Calu3 (cell line): ENCODE measurements at places on chromosomes 2 and 18.

- no peak for DNase-seq
Observed at GRCh38 chr2:191970867-191971266, 124.0 kb upstream of the CAVIN2 start.

- DNase-seq = no peak
Observed at GRCh38 chr2:8132351-8132831, 549.5 kb upstream of the ID2 start.

GRCh38 chr2:161426922-161427663 is 11.0 kb downstream of the TBR1 start:
- no peak for DNase-seq

DNA sequence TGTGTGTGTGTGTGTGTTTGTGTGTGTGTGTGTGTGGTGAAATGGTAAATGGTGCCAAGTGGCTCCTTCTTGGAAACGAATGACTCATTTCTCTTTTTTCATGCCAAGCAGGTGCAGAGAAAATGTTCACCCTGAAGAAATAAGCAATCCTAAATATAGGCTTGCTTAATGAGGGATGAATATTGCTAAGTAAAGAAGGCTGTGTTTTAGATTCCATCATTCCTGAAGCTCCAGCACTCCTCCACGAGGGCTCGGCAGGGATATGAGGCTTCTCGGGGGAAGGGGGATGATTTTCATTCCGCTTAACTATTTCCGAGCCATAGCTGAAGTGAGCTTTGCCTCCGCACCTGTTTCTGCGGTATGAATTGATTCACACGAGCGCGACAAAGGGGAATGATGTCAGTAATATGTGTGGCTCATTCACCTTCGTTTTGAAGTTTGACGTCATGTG is 72.9 kb downstream of the TSN start:
- DNase-seq = no peak

- DNase-seq = no peak
Observed at GRCh38 chr18:37671530-37671929, 105.9 kb upstream of the CELF4 start.

DNA sequence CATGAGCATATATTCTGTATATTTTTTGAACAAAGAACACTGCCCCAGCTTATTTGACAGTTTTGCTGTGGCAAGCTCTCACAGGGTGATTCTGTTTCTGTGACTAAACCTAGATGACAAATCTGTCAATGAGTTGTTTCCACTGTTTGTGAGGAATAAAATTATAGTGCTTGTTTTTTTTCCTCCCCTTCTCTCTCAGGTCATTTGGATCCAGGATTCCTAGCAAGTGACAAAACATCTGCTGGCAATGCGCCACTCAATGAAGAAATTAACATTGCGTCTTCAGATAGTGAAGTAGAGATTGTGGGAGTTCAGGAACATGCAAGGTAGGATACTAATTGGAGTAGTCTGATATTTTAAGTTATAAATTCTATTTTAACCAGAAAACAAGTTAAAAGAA is 149.3 kb downstream of the HAUS1 start:
- DNase-seq = no peak

GRCh38 chr2:98935111-98935770 is 784 bp downstream of the CRACDL start:
- DNase-seq = no peak

DNA sequence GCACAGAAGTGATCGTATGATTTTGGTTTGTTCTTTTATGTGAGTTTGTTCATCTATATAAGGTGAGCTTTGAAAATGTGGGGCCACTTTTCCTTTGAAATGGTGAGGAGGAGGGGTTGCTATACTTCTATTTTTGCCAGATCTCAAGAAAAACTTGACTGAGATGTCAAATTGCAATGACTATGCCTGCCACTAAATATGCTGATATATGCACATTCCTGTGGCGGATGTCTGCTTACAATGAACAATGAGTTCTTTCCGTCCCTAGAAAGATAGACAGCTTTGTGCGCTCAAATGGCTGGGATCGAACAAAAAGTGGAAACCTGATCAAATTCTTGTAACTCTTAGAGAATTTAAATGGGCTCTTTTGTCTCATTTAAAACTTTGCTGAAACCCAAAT is 28.7 kb downstream of the MYT1L start:
- DNase-seq = no peak

GRCh38 chr2:27249159-27249890 is 13.5 kb downstream of the SLC30A3 start:
- DNase-seq = no peak

DNA sequence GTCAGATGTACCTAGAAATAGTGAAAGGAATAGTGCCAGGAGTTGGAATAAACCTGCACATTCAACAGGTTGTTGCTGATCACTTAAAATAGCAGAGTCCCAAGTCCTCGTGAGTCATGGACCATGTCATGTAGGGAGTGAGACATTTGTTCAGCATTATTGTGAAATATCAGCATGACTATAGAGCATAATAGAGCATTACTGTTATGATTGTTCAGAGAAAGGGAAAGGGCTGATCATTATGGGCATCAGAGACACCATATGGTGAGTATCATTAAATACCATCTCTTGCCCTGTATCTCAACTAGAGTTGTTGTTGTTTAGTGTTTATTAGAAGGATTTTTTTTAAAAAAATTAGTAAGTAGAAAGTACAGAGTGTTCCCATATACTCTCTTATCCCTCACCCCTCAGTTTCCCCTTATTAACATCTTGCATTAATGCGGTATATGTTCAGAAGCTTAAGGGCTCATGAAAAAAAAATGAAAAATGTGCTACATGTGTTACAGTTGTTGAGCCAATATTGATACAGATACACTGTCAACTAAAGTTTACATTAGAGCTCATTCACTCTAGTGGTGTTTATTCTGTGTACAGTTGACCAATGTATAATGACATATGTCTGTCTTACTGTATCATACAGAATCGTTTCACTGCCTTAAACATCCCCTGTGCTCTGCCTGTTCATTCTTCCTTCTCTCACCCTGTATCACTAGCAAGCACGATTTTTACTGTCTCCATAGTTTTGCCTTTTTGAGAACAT is 5.7 kb downstream of the ELAC1 start:
- DNase-seq = peak; percentile 39

DNA sequence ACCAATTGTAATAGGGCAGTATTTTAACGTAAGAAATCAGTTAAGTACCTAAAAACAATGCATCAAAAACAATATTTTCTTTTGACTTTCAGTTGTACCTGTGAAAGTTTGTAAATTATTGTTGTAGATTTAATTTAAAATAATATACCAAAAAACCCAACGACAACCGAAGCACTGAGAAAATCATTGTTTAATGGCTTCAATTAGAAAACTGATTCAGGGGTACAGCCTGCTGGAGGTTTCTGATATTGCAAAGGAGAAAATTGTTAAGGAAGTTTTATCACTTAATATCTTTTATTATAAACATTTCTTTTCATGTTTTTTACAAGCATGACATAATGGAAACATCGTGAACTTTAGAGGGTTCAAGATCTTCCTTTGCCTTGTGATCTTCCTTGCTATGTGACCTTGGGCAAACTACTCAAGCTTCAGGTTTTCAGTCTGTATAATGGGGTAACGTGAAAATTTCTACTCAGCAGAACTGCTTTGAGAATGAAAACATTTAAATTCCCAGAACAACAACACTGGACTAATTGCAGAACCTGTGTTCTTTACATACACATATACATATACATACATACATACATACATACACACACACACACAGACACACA is 76.3 kb upstream of the GLS start:
- DNase-seq = peak; percentile 32

- DNase-seq = no peak
Observed at GRCh38 chr2:44205169-44205568, 36.5 kb downstream of the PPM1B start.

DNA sequence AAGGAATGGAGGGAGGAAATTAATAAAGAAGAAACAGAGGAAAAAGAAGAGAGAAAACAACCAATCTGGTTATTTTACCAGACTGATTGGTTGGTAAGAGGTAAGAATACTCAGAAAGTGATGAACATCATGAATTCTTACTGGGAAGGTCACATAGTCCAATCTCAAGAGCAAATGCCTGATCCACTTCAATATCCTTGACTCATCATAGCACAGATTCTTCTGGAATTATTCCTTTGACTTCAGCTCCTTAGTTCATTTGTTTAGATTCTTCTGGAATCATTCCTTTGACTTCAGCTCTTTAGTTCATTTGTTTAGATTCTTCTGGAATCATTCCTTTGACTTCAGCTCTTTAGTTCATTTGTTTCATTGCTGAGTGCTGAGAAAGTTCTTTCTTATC is 2030.6 kb upstream of the CELF4 start:
- no peak for DNase-seq

- DNase-seq = no peak
Observed at GRCh38 chr2:18614041-18614440, 24.7 kb upstream of the NT5C1B start.

GRCh38 chr18:26809346-26809745 is 56.2 kb downstream of the AQP4 start:
- DNase-seq = no peak

DNA sequence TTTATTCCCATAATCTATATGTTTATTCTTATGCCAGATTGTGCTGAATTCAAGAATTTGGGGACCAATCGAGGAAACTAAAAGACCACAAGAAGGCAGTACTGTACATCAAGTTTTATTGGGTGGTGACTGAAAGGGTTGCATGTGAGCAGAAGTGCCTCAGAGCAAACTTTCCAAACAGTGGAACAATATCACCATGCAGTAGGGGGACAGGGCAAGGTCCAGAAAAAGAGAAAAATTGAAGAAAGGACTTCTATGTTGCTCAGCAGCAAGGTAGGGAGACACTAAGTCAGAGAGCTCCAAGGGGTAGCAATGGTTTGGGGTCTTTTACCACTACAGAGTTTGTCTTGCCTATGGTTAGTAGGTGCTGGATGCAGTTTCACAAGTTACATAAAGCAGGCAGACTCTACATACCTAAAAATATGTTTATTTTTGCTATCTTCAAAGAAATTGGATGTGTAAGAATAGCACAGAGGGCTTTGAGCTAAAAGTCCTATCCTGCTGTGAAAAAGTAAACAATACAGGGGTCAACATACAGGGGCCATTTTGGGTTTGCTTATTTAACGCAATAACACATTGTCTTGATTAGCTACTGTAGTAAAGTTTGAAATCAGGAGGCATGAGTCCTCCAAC is 43.8 kb upstream of the ZBTB14 start:
- no peak for DNase-seq

DNA sequence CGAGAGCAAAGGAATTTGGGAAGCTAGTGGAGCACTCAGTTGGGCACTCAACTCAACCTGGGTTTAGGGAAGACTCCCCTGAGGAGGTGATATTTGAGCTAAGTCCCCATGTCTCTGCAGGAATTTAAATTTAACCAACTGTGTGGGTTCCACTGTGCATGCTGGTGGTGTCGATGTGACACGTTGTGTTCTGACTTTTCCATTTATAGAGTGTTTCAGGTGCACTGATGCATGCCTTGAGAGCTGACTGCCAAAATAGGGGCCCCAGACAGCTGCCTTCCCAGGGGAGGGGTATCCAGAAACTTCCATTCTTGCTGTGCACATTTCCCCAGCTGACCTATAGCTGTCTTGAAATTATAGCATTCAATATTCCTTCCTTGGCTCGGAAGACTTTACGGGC is 63.7 kb upstream of the BCL2L11 start:
- no peak for DNase-seq

DNA sequence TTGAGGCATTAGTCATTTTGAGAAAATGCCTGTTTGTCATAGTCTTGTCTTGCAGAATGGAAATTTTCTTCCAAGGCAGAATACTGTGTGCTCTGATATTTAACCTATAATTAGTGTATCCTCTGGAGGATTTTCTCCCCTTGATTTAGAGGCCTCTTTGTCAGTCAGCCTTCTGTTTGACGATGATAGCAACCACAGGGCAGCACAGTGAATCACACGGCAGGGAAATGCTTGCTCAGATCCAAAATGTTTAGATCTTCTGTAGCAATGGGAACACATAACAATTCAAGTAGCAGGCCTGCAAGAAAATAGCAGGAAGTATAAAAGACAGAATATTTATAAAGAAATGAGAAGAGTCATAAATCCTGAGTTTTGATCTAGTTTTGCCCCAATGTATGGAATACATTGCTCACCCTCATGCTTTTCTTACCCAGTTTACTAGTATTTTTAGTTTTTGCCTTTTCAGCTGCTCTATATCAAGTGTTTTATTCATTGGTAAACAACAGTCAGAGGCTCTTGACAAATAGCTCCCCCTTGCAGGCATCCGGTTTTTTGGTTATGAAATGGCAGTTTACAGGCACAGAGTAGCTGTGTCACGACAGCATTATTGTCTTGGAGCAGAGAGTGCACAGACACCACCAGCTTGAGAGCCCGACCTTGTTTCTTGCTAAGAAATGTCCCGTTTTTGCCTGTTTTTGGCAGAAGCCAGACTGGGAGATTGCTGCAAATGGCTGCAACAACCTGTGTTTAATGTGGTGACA is 185.1 kb downstream of the MYO3B start:
- DNase-seq = no peak

- DNase-seq = no peak
Observed at GRCh38 chr18:62566199-62566598, 43.4 kb downstream of the ZCCHC2 start.

GRCh38 chr18:67608615-67609273 is 92.2 kb upstream of the DSEL start:
- no peak for DNase-seq

- DNase-seq = no peak
Observed at GRCh38 chr2:161161074-161161706, 962 bp downstream of the TANK start.

- peak; percentile 76 for DNase-seq
Observed at GRCh38 chr2:130829015-130829414, 7.7 kb upstream of the ARHGEF4 start.

- no peak for DNase-seq
Observed at GRCh38 chr2:86280191-86280667, 57.2 kb downstream of the REEP1 start.

DNA sequence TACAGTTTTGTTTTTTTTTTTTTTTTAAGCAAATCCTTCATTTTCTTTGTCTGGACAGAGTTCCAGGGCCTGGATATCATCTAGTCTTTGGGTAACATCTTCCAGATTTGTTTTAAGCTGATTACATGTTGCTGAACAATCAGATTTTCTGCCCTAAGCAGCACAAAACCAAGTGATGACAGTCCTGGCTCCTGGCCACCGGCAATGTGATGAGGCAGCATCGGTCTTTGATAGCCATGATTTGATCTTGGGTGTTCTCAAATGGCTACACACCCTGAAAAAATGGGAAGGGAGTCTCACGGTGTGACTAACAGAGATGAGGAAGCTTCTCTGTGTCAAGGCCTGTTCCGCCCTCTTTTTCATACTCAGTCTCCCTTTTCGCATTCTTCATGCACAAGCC is 708.6 kb upstream of the ZEB2 start:
- no peak for DNase-seq

- peak; percentile 40 for DNase-seq
Observed at GRCh38 chr2:224584785-224585210, 365 bp downstream of the CUL3 start.

DNA sequence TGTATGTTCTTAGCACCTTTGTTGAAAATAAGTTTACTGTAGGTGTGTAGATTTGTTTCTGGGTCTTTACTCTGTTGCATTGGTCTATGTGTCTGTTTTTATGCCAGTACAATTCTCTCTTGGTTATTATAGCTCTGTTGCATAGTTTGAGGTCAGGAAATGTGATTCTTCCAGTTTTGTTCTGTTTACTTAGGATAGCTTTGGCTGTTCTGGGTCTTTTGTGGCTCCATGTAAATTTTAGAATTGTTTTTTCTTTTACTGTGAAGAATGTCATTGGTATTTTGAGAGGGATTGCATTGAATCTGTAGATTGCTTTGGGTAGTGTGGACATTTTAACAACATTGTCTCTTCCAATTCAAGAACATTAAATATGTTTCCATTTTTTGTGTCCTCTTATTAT is 69.1 kb downstream of the ANKRD62 start:
- no peak for DNase-seq

- no peak for DNase-seq
Observed at GRCh38 chr18:41864216-41864615, 90.8 kb upstream of the PIK3C3 start.
